ENCODE measurements at places on chromosomes 3 and 15.

- DNase-seq, result no peak
Measured at GRCh38 chr3:113783463-113783862, 36.6 kb downstream of the ATP6V1A start.

GRCh38 chr15:22933641-22934061, 46.5 kb downstream of the CYFIP1 start:
- no peak for DNase-seq

- DNase-seq, result no peak
Measured at GRCh38 chr3:51311055-51311454, 74.0 kb upstream of the MANF start.

DNA sequence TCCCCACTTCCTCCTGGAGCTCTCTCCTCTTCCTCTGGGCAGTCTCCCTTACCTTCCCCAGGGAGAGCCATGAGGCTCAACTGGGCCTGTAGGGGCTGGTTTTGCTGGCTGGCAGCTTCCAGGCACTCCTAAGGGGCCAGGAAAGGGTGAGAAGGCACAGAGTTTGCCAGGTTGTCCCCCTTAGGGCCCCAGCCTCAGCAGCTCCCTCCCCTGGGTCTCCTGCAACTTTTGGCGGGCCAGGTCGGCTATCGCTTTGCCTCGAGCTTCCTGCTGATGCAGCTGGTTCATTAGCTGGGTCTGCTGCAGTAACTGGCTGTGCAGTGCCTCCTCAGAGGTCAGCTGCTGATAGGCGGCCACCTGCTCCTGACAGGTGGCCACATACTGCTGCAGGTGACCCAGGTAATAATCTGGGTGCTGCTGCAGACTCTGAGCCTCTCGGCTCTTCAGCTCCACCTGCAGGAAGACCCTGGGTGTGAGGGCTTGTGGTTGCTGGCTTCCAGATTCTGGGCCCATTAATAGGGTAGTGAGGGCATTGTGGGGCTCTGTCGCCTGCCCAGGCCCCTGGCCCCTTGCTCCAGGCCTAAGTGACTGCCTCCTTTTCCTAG, 29.7 kb upstream of the OR4F6 start:
- DNase-seq, result no peak

GRCh38 chr3:98733053-98733811, 29.9 kb upstream of the ST3GAL6 start:
- no peak for DNase-seq

GRCh38 chr3:4235690-4236089, 67.5 kb upstream of the SETMAR start:
- no peak for DNase-seq

GRCh38 chr3:31369637-31370379, 162.9 kb upstream of the STT3B start:
- no peak for DNase-seq

DNA sequence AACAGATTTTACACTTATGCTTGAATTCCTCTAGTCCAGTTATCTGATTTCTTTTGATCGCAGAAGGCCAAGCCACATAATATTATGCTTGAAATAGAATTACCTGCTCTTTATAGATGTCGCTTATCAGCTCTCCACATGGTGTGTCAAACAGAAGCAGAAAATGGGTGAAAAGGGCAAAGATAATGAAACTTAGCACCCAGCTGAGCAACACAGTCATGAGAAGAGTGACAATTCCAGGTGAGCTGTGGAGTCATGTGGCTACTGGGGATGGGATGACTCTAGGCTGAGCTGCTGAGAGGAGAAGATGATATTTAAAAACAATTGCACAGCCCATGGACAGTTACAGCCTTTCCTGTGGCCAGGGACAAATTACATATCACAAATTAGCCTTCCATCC, 398.7 kb upstream of the PDZRN3 start:
- DNase-seq, result no peak
